ENCODE measurements at places on chromosomes 5 and 9.

DNA sequence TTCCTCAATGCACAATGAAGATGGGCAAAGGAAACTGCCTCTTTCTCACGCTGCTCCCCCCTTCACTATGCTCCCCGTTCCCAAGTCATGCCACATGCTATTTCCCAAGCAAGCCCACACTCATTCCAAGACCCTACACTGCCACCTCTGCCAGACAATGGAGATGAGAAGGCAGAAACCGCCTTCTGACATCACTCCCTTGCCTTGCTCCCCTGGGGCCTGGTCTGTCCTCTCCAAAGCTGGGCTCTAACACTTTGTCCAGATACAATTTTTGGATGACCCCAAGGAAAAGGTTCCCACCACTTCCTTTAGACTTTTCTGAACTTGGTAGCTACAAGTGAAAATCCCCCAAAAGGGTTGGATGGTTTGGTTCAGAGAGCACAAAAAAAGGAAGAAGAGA lies 7.2 kb upstream of the ADRA1B start:
- DNase-seq, result no peak

GRCh38 chr9:137083394-137084004 lies 3.3 kb upstream of the MAN1B1 start:
- no peak for DNase-seq

DNA sequence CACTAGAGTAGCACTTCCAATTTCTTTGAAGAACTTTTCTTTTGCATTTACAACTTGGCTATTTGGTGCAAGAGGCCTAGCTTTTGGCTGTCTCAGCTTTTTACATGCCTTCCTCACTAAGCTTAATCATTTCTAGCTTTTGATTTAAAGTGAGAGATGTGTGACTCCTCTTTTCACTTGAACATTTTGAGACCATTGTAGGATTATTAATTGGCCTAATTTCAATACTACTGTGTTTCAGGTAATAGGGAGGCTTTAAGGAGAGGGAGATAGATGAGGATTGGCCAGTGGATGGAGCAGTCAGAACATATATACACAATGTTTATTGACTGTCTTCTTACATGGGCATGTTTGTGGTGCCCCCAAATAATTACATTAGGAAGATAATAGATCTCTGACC lies 161.7 kb downstream of the GNA14 start:
- DNase-seq, result no peak

GRCh38 chr9:27925815-27926214 lies 352.5 kb upstream of the C9orf72 start:
- no peak for DNase-seq

DNA sequence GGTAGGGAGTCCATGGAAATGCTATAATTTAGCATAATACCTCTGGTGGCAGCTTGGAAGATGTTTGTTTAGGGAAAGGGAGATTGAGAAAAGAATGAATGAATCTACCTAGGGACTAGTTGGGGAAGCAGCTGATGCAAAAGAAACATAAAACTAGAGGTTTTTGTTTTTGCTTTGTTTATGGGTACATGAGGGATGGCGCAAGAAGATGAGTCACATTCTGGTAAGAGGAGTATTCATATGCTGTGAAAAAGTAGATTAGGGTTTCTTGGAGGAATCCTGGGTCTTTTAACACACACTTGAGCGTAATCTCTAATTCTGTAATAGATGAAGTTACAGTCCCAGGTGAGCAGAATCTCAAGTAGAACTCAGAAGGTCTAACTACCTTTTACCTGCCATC lies 17.1 kb downstream of the C9orf43 start:
- no peak for DNase-seq

GRCh38 chr5:96896276-96896675 lies 20.0 kb downstream of the ERAP2 start:
- DNase-seq, result no peak

- no peak for DNase-seq
Observed at GRCh38 chr5:93777620-93778019, 36.2 kb upstream of the POU5F2 start.

- no peak for DNase-seq
Observed at GRCh38 chr9:22098643-22099332, 89.7 kb upstream of the CDKN2B start.

DNA sequence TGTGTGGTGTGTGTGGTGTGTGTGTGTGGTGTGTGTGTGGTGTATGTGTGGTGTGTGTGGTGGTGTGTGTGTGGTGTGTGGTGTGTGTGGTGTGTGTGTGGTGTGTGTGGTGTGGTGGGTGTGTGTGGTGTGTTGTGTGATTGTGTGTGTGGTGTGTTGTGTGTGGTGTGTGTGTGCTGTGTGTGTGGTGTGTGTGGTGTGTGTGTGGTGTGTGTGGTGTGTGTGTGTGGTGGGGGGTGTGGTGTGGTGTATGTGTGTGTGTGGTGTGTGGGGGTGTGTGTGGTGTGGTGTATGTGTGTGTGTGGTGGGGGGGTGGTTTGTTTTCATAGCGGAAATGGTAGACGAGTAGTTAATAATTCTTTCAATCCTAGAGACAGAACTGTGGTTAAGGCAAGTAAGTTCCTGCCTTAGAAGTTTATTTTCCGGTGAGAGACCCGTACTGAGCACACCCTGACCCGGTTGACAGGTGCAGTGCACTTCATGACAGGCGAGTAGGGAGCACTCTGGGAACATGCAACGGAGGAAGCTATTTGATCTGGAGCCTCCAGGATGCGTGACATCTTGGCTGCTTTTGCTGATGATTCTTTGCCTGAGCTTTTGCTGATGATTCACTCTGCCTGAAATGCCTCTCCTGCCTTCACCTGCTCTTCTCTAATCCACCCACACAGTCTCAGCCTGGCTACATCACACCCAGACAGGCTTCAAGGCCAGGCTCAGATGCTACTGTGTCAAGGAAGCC lies 21.7 kb upstream of the FAT2 start:
- DNase-seq, result no peak

DNA sequence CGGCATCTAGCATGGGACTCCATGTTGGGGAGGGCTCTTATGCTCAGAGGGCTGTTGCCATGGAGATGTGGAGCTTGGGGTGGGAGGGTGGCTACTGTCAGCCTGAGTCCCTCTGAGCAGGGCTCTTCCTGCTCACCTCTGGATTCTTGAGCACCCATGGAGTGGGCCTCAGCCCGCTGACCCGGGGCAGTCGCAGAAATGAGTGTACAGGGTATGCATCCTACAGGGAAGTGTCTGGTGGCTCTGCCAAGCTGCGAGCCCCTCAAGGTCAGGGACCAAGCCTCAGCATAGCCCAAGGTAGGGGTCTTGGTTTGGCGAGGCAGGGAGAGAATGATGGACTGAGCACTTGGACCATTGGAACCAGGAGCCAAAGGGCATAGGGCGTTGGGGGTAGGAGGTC lies 104.1 kb downstream of the DAB2IP start:
- no peak for DNase-seq

GRCh38 chr9:131410044-131410491 lies 16.2 kb downstream of the PRRC2B start:
- DNase-seq, result no peak

GRCh38 chr9:128494108-128494745 lies 10.3 kb upstream of the GLE1 start:
- no peak for DNase-seq
